ENCODE measurements at places on chromosomes 3 and 15.
A peak's percentile ranks its signal among the peaks of the same experiment; 100 is the strongest.

GRCh38 chr3:159273608-159274007 lies 471.8 kb downstream of the MFSD1 start:
- DNase-seq: no peak

DNA sequence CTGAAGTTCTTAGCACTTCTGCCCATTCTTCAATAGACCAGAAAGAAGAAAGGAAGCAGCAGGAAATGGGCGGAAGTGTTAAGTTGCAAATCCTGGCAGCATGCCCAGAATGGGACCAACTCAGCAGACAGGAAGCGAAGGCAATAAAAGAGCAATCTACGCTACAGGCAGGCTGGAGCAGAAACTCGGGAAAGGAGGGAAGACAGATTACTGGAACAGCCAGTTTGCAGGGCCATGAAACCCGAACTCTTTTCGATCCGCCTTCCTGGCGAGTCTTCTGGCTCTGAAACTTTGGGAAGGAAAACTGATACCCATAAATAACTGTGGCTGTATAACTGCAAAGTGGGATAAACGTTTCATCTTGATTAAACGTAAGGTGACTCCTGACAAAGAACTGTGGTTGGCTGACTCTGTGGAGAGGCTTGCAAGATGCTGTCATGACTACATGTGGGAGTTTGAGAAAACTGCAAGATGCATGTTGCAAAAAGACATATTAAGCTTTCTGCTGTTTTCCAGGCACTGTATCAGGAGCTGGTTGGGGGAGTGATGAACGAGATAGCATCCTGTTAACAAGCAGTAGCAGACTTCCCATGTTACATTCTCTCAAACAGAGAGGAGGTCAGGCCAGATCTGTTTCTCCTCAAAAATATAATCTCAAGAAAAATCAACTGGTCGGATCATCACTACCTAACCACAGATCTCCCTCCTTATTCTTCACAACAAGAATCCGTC lies 67.8 kb downstream of the FMN1 start:
- DNase-seq: peak; percentile 94

DNA sequence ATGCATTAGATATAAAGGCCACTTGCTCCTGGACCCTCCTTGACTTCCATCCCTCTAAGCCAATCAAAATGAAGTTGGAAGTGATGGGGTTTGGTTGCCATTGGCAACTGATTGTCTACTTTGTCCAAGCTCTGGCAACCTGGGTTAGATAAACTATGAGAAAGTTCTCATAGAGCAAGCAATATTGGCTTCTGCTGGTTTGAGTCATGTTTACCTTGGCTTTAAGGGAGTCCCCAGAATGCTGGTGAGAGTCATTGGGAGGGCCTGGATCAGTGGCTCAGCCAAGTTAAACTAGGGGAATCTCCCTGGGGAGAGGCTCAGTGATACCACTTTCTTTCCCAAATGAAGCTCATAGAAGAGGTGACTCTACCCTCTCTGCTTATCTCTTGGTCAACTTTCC lies 176.3 kb upstream of the ROPN1 start:
- DNase-seq: no peak

DNA sequence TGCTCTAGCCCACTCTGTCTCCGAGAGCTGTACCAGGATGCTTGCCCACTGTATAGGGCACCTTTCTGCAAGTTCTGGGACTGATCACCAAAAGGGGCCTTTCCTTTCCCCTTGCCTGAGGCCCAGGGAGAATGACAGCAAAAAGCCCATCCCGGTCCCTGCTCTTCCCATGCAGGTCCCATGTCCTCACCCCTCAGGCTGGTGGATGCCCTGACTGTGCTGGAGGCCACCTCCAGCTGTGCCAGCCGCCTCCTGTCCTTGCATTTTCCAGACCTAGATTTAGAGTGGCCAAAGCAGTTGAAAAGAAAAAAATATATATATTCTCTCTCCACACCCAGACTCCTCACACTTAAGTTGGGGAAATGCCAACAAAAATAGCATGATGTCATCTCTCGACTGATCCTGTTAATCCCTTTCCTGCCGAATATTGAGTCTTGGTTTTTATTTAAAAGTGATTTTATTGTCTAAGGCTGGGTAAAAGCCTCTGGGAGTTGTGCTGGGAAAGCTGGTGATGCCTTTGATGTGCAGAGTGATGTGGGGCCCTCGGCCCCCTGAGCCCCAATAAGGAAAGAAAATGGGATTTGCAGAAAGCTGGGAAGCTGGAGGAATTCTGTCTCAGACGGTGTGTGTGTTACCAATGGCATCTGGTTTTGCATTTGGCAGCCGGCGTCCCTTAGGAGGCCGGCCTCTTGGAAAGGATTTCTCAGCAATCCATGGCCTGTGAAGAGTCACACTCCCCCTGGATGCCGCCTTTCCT lies 29.3 kb upstream of the TPM1 start:
- DNase-seq: no peak

- no peak for DNase-seq
Measured at GRCh38 chr3:183131735-183132134, 30.8 kb downstream of the LAMP3 start.

DNA sequence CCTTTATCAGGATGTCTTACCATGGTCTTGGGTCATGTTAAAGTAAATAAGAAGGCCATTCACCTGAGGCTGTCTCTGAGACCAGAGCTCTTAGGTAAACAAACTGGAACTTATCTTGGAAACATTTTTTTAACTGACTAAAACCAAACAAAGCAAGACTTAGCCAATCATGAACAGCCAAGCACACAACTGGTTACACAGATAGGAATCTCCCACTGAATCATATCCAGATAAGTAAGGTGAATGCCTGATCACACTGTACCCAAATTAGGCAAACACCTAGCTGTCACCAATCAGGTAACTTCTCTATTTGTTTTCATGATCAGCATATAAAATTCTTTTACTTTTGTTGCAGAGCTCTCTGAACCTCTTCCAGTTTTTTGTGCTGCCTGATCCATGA lies 205.4 kb downstream of the CNTN3 start:
- no peak for DNase-seq

DNA sequence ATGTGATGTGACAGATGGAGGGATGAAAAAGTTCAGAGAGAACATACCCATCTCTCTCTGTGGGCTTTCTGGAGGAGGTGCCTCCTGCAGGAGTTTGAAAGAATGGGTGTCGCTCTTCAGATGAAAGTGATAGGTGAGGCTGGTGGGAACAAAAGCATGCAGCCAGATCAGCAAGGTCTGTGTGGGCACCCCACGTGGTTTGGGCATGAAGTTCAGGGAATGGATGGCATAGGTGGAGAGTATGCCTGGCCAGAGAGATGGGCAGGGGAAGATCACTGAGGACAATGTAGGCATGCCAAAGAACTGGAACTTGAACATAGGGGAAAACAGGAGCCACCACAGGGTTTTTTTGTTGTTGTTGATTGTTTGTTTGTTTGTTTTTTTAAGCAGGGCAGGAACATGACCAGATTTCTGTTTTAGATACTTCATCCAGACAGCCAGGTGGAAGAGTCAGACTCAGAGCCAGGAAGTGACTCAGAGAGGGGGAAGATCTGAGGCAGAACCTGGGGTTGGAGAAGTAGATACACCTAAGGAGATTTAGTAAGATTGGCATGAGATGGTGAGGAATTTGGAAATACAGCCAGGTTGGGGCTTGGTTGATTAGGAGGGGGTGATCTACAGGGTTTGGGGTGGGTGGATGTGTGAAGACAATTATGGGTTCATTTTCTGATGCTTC lies 64.8 kb upstream of the CLSTN2 start:
- no peak for DNase-seq

- no peak for DNase-seq
Measured at GRCh38 chr3:187473778-187474406, 105.7 kb downstream of the RTP4 start.

- no peak for DNase-seq
Measured at GRCh38 chr15:77098572-77098971, 27.7 kb upstream of the TSPAN3 start.

DNA sequence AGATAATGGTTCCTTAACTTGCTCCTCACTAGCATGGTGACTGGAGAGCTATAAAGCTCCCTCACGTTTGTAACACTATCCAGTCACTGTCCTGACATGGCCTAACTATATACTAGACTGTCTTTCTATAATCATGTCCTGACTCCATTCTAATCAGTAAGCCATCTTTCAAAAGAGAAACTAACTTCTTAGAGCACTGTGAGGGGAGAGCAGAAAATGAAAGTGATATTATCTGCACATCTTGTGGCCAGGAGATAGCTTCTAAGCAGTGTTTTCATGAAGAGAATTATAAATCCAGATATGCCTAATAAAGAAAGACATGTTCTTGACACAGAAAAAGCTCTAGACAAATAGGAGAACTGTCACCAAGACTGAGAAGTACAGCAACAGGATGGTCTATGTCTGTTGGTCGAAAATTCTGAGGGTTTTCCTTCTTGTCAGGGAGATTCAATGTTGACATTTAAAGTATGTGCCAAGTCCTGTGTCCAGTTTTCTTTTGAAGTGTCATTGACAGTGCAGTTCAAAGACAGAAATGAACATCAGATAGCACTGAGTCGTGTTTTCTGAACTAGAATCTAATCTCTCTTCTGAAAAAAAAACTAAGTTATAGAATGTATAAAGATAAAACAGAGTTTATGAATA lies 230.6 kb upstream of the PEX5L start:
- DNase-seq: no peak

DNA sequence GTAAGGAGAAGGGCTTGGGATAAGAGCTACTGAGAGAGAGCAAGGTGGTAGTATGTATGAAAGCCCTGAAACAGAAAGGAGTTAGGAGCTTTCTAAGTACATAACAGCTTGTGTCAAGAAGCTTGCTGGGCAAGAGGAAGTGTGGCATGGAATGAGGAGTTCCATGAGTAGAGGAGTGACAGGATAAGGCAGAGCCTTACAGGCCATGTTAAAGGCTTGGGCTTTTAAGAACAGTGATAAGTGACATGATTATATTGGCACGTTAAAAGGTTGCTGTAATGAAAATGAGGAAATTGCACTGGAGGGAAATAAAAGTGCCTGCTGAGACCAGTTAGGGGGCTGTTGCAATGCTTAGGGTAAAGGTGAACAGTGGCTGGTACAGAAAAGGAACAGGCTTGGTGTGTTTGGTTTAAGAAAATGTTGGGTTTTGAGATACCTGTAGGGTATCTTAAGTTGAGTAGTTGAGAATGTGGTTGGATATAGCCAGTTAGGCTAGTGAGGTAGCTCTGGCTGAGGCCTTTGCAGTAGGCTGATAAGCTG lies 49.0 kb downstream of the MEF2A start:
- DNase-seq: no peak

DNA sequence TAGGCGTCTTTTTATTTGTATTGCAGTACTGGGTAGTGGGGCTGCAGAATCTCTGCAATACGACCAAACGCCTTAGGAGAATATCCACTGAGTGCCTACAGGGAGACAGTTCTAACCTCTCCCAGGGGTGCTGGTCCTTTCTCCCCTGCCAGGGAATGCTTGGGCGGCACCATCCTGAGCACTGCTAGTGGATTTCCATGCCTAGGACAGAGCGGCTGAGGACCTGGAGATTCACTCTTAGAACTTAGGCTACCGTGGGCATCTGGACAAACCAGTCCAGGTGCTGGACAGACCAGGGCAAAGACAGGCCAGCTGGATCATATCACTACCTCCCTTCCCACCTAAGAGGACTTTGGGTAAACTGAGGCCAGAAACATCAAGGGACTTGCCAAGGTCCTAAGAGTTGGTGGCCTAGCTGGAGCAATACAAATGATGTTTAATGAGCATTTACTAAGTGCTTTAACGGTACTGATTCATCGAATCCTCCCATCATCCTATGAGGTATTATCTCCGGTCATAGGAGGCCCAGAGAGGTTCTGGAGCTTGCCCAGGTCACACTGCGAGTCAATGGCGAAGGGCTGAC lies 902 bp downstream of the TMEM44 start:
- no peak for DNase-seq

DNA sequence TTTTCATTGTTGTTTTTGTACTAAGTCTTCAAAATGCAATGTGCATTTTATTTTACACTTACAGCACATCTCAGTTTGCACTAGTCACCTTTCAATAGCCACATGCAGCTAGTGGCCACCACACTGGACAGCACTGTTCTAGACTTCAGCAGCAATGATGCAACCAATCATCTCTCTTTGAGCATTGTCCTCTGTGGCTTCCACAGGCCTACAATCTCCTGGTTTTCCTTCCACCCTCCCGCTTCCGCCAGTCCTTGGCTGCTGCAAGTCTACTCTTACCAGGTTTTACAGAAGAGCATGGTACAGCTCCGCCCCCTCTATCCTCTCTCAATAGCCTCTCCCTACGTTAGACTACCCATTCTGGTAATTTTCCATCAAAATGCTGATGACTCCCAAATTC lies 25.1 kb upstream of the FSIP1 start:
- DNase-seq: no peak

DNA sequence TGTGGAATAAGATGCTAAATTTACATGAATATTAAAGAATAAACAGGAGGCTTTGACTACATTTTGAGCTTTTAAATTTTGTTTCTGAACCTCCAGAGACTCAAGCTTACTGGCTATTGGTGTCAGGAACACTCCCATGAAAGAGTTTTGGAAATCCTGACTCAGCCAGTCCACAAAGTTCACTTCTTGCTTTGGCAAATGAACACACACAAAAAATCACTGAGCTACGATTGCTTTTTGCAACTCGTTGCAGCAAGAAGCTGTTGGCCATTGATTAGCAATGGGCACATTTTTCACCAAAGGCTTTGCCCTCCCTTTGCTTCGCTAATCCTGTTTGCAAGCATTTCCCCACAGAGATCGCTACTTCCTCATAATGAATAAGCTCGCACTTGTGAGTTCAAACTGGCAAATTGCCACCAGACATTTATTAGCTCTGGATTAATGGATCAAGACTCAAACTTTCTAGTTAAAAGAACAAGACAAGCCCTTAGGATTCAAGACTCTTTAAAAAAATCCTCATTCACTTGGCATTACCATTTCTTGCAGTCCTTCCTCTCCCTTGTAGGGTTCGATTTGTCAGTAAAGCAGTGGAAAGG lies 343.2 kb upstream of the ONECUT1 start:
- no peak for DNase-seq

DNA sequence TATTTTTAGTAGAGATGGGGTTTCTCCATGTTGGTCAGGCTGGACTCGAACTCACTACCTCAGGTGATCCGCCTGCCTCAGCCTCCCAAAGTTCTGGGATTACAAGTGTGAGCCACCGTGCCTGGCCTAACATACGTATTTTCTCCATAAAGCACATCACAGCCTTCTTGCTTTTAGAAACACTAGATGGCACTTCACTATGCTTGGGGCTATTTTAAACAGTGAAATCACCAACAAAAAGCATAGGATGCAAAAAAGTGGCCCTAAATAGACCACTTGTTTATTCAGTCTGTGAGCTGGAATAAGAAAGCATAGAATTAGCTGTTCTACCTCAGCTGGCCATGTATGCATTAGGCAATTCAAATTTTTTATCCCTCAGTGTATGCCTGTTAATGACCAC lies 46.0 kb downstream of the PRICKLE2 start:
- DNase-seq: no peak

DNA sequence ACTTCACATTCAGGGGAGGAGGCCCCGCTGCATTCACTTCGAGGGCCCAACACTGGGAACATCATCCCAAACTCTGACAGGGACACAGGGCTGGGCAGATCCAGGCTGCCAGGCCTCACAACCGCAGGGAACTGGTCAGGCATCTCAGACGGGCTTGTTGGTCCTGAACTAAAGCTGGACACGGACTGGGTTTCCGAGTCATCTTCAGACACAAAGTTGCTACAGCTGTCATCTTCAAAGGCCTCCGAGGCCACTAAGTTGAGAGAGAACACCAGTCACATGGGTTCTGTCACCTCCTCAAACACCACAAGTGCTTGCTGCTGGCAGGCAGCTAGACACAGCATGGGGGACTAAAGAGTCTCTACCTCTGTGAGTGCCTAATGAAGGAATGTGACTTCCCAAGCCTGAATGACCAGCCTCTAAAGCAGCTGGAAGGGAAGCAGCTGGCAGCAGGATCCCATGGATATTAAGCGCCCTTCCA lies 50.9 kb downstream of the CAPN7 start:
- DNase-seq: no peak
